Activated CD8-positive, alpha-beta T cell treated with anti-CD3 and anti-CD28 coated beads for 36 hours (primary cell): ENCODE measurements at places on chromosomes 5 and 9. TPM values are rescaled to one million over a fixed set of nuclear protein-coding genes. Genes with fewer than 3 reads are reported as not detected.

Gene PCDHB10
- total RNA-seq = not detected

Gene MCIDAS
- total RNA-seq = not detected

Gene ADAMTS13
- 2.9 TPM for total RNA-seq

Gene AIF1L
- 0.72 TPM for total RNA-seq

- no peak for DNase-seq
Measured at GRCh38 chr9:31389075-31389474, 995.4 kb upstream of the ACO1 start.

GRCh38 chr5:96189028-96189826, 227.6 kb upstream of the ELL2 start:
- no peak for DNase-seq

DNA sequence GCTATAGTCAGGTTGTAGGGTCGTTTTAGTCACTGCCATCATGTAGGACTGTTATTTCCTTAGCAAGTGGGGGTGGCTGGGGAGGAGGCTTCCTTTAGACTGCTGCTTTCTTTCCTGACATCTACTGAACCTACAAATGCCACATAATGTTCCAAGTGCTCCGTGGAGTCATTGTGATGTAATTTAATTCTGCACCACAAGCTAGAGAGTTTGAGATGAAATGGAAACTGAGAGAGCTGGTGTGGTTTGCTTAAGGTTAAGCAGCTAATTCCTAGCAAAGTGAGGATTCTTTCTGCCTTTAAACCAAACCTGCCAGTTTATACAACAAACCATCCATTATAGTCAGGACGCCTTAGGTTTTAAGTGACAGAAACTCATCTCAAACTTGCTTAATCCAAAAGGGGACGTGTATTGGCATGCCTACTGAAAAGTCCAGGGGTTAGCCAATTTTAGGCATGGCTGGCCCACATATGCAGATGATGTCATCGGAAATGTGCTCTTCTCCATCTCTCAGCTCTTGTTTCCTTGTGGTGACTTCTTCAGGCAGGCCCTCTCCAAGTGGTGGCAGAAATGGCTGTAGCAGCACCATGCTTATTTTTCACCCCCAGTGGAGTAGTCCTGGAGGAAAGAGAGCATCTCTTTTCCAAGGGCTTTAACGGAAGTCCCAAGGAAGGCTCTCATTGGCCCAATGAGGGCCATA, 30.5 kb downstream of the ZNF618 start:
- no peak for DNase-seq

- DNase-seq = no peak
Measured at GRCh38 chr5:15594977-15595568, 95.1 kb downstream of the FBXL7 start.

DNA sequence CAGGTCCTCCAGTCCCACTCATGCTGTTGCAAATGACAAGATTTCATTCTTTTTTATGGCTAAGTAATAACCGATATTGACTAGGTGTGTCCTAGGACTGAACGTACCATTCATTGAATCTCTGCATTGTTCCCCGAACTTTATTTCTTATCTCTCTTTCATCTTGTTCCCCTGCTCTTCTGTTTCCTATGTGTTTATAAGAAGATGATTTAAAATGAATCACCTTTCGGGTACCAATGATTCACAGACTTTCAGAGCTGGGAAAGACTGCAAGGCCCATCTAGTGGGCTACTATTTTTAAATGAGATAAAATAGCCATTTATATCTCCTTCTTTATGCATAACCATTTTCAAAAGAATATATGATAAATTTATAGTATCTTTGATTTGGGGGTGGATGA, 133.0 kb downstream of the CDH18 start:
- no peak for DNase-seq

- DNase-seq = no peak
Measured at GRCh38 chr5:123814801-123815470, 303.0 kb downstream of the CSNK1G3 start.

DNA sequence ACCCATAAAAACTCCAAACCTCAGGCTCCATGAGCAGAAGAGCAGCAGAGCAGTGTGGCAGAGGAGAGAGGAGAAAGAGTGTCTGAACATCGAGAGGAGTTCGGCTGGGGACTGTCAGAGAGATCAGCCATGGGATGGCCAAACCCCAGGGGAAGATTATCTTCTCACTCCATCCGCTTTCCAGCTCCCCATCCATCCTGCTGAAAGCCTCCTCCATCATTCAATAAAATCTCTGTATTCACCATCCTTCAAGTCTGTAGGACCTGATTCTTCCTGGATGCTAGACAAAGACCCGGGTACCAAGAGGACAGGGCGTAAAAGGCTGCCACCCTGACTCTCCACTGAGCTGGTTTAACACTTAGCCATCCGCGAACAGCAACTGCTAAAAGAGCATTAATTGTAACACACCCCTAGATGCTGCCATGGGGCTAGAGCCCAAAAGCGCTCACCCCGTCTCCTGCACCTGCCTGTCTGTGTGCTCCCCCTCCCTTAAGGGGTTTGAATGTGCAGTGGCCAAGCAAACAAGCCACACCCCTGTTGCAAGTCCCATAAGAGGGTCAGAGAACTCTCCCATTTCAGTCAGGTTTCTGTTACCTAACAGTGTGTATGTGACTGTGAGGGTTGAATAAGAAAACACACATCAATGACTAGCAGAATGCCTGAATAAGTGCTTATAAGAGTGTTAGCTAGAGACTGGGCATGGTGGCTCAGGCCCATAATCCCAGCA, 13.9 kb upstream of the SELENOP start:
- no peak for DNase-seq

DNA sequence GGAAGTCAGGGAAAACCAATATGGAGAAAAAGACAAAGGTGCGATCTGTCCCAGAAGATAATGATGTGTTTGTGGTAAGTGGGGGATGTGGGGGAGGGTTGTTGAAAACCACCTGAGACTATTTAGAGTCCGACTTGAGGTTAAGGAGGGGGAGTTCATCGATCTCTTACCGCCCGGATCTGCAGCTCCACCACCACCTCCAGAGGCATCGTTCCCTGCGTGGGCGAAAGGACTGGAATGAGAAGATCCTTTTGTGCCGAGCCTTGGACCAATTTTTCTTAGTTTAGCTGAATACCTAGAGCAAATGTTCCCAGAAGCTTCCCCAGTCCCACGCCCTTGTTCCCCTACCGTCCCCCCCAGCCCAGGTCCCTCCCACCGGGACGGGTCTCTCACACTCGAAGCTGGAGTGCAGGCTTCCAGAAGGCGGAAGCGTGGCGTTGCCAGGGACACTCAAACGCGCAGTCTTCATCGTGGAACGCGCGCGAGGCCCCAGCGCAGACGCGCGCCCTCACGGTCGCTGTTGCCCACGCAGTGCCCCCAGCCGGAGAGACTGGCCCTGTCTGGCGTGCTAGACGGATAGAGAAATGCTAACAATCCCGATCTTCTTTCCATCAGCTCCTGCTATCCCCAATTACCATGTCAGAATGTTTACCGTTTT, at the start of gene SPATA6L:
SPATA6L (minus strand) TSS at position 439 of the 658 bp plus-strand sequence; CDS start at position 209, 230 bp downstream.
- peak; percentile 54 for DNase-seq

GRCh38 chr5:119070578-119070827, 384 bp upstream of the DMXL1 start:
- DNase-seq = no peak

GRCh38 chr5:103889500-103890209, 327.1 kb upstream of the NUDT12 start:
- no peak for DNase-seq

DNA sequence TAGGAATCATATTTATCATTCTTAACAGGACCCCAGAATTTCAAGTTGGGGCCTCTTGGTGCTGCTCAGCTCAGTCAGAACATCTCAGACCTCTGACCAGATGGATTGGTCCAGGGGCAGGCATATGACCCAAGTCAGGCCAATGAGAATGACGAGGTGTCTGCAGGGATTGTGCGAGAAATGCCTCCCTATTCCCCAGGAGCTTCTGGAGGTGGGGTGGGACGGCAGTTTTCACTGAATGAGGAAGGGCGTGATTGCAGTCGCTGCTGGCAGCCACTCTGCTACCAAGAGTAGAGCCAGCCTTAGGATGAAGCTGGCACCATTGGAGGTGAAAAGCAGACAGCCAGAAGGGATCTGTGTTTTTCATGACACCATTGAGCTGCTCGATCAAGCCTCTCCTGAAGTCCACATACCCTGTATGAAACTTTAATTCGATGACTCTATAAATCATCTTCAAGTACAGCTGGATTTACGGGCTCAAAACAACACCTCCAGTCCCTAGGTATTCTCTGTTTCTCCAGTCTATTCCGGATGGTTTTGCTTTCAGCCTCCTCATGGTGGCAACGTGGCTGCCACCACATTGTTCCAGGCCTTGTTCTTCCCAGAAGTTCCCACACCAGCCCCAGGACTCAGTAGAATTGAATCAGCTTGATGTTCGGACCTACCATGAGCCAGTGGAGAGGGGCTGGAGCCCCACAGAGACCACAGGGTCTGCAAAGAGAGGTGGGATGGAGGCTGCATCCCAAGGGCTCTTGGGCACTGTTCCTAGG, 70.2 kb upstream of the ADAMTS2 start:
- no peak for DNase-seq

DNA sequence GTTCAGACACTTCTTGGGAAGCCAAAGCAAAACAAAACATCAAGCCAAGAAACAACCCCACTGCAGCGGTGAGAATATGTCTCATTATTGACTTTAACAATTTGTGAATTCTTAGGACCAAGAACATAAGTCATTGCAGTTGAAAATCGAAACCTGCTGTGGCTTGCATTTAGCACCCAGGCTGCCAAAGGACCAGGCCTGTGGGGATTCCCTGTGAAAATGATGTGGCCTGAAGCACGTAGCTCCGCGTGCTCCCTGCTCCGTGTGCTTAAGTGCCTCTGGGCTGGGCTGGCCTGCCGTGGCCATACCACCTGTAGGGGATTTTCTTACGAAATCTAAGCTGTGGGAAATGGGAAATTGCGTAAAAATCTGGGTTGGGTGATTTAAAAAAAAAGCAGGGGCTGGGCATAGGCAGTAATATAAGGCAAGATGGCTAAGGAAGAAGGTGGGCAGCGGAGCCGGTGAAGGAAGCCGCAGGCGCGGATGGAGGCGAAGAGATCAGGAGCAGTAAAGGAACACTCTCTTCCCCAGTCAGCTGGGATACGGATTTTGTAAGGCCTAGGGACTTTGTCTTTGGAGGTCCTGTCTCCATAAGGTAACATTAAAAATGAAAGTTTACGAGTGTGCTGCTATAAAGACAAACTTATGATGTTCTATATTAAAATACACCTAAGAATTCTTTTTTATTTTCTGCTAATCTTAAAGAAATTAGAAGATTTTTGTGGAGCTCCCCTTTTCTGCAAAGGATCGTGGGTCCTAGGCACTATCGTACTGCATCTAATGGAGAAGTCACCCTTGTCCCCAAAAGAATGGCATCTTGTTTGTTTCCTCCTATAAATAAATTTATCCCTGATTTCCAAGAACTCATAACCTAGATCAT, 189.6 kb upstream of the SEMA6A start:
- DNase-seq = no peak

DNA sequence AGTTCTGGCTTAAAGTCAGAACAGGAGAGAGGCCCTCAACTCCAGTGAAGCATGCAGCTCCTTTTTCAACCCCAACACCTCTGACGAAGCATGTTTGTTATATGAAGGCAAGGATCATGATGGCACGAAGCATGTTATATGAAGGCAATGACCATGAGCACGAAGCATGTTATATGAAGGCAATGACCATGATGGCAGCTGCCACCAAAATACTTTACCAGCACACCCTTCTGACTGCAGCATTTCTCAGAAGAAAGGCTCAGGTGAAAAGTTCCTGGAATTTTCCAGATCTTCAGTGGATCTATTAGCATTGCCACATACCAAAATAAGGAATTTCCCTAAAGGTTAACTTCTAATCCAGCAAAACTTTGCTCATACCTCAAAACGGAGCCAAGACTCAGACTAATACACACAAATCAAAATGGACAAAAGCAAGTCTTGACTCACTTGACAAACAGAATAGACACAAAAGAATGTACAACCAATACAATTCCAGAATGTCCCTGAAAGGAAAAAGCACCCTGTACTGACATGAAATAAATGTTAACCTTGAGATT, 217.4 kb downstream of the FANCC start:
- no peak for DNase-seq

GRCh38 chr5:92979716-92980115, 601.3 kb downstream of the NR2F1-AS1 start:
- no peak for DNase-seq

DNA sequence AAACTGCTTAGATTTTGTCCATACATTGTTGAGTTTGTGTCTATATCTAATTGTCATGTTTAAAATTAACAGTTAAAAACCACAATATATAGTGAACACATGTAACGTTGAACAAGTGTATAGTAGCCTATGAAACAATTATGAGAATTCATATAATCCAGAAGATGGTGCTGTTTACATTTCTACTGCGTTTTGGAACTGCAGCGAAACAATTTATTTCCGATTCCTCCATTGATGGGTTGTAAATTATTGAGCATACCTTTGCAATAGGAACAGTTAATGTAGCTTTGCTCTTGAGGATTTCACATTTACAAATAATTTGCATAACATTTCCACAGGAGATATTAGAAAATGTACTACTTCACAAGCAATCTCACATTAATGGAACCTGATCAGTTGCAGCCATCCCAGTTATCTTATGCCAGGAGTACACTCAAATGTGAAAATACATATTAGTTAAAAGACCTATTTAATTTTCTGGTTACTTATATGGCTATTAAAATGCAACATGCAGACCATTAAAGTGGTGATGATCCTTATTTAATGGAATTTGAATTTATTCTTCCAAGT, 411.8 kb downstream of the CDH10 start:
- no peak for DNase-seq

DNA sequence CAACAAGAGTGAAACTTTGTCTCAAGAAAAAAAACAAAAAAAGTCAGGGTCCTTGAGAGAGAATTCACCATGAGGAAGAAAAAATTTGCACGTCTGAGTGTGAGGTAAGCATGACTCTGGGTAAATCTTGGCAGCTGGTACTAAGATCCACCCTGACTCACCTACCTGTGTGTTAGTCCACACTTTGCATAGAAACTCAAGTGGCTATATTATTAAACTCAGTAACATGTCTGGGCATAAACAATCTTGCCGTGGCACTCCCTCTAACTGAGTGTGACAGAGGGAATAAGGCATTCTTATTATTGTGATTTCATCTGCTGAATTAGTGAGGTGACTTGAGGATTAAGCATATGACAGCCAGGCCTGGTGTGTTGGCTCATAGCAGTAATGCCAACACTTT, 259.4 kb upstream of the VLDLR start:
- DNase-seq = no peak

GRCh38 chr5:57611177-57611576, 128.6 kb upstream of the ACTBL2 start:
- DNase-seq = no peak

- no peak for DNase-seq
Measured at GRCh38 chr5:117473165-117473564, 898.5 kb upstream of the SEMA6A start.

DNA sequence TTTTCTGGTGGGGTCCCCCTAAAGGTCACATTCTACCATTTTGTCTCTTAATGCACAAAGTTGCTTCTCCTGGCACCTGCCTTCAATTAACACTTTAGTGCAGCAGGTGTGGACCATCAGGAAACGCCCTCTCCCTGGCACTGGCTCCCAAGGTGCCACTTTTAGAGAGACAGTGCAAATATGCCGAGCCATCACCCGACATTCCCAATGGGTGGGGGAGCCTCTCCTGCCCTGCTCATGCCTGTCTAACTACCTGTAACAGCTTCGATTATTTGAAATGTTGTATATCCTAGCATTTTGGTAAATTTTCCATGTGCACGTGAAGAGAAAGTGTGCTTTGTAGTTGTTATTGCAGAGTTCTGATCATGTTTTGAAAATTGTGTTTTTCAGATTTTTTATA, 13.2 kb upstream of the LRRC14B start:
- no peak for DNase-seq
